NCI-H345 (cell line): ENCODE measurements at places on chromosomes 3 and 15.

DNA sequence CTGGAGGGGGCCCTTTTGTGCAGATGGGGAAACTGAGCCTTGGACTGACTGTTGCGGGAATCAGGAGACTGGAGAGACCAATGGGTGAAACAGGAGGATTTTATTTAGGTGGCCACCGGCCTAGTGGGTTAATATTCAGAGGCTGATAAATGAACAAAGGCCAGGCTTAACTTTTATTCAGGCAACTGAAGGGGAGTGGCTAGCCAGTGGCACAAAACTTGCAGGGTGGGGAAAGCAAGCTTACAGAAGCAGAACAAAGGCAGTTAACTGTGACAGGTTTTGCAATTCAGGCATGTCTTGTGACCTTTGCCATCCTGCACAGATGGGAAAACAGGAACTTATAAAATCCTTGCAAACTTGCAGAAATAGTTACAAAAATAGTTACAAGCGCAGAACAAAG lies 24.9 kb upstream of the ACAD9 start:
- DNase-seq: no peak

GRCh38 chr15:89442671-89443307 lies 53.6 kb downstream of the RHCG start:
- peak; percentile 22 for DNase-seq

DNA sequence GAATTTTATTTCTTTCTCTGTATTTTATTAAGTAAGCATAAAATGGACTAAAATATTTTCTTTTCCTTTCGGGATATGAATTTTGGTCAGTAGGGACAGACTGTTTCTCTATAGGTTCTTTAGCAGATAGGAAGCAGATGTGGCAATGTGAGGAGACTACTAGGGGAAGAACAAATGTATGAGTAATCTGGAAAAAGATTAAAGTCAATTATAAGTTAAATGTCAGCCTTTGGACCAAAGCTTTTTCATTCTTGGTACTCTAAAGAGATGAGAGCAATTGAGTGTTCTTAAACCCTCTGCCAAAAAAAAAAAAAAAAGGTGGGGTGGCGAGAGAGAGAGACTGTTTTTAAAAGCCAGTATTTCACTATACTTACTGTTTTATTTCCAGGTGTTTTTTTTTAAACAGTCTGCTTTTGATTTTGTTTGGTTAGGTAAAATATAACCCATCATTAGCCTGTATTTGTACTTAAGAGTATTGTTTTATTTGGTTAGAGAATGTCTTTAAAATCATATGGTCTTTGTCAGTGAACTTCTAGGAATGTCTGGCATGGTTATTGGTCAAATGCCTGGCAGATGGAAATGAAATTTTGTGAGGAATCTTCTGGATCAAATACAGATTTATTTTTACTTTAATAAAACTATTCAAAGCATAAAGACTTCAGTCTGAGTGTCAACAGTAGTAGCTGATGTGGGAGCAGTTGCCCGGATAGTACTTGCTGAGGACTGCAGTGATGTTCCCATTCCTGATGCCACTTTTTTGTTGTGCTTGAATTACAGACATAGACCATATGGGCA lies 63.8 kb downstream of the LRRC49 start:
- no peak for DNase-seq

DNA sequence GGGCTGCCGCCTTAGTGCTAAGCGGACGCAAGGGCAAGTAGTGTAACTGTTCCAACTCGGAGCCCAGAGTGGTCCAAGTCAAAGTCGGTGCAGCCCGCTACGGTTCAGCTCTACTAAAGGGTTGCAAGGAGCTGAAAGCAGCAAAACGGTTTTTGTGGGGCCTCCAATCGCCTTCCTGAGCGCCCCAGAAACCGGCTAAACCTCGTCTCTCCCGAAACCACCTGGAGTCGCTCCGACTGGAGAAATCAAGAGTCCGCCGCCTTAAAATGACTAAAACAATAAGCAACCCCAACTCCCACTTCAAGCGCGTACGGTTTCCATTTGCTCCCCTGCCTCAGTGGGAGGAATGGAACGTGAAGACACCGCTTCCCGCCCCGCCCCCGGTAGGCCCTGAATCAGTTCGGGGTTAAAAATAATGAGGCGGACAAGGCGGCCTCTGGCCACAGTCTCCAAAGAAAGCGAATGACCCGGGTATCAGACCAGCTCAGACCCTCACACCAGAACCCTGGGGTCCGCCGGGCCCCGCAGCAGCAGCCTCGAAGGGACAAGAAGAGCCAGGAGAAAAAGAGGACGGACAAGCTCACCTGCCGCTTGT lies 401 bp downstream of the SEC11A start:
- peak; percentile 16 for DNase-seq

GRCh38 chr15:90062023-90062442 lies 40.2 kb downstream of the IDH2 start:
- DNase-seq: peak; percentile 92

- no peak for DNase-seq
Measured at GRCh38 chr3:186057594-186057993, 51.3 kb downstream of the ETV5 start.

DNA sequence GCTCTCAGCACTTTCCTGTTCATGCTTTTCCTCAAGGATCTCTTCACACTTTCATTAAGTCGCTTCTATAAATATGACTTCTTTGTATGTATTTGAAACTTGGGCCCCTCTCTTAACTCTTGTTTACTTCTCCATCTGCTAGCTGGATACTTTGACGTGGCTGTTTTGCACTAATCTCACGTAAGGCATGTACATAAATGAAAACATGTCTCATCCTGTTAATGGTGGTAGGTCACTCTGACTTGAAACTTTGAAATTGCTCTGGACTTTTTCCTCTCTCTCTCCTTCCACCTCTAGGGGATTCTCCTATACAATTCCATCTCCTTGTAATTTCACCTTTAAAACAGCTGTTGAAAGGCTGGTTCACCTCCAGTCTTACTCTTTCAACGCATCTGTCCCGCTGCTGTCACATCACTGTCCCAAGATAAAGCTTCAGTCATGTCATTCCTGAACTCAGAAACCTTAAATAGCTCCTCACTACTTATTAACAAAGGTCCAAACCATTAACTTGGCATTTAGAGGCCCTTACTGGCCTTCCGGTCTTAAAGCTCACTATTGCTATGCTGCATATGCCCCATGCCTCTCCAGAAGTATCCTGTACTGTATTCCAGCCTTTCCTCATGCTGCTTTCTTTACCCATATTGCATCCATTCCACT lies 1.2 kb downstream of the BLOC1S6 start:
- no peak for DNase-seq
